Left forelimb (tissue), 1 donor: ENCODE measurements at places on chromosomes 6 and 20.
A peak's percentile ranks its signal among the peaks of the same experiment; 100 is the strongest.

DNA sequence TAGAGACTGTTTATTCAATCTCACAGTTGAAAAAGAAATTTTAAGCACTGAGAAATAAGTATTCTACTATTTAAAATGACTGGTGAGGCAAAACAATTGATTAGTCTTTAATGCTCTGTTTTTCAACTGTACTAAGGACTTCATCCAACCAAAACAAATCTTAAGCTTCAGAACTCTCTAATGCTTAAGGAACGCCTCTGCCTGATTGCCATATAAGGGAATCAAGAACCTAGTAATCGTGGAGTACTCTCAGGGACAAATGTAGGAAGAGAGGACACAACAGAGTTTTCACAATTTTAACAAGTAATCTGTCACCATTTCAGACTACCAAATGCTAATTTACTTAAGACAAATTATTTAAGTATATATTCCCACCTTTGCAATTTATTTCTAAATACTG lies 16.1 kb downstream of the FBXO30 start:
- no peak for DNase-seq

DNA sequence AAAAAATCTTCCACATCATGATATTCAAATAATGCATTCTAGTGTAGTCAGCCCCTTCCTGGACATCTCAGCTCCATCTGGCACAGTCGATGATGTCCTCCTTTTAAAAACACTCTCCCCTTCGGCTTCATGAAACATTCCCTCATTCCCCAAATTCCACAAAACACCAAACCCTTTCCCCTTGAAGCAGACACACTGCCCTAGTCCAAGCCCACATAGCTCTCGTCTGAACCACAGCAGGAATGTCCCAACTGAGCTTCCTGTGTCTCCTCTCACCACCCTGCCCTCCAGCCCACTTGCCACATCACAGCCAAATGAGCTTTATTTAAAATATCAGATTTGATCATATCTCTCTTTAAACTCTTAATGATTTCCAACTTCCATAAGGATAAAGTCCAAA lies 106.4 kb upstream of the CARMIL1 start:
- no peak for DNase-seq

- DNase-seq, result peak; percentile 37
Observed at GRCh38 chr20:58138395-58138794, 90.1 kb downstream of the ANKRD60 start.

GRCh38 chr20:9508240-9508661 lies 6.1 kb upstream of the LAMP5 start:
- DNase-seq, result no peak

GRCh38 chr6:157905590-157906342 lies 75.9 kb upstream of the SYNJ2 start:
- no peak for DNase-seq

GRCh38 chr6:13766201-13766634 lies 48.1 kb downstream of the MCUR1 start:
- no peak for DNase-seq

DNA sequence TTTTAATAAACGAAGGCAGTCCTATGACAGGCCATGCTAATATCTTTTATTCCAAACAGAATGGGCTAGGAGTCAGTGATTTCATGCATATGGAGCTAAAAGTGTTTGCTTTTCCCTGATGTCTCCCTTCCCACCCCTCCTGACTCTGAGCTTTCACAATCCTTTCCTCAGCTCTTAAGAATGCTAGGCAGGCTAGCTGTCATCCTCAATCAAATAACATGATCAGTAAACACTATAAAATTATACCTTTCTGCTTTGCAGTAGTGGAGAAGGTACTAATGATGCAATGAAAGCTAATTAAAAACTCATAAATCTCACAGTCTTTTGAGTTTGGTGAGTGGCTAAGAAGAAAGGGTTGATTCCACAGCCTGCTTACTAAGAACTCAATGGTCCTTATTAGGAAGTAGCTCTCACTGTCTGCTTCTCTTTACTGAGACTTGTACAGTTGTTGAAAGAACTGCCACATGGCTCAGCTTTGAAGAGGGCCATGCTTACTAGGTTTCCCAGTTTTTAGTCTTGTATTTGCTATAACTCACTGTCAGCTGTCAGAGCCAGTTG lies 250.9 kb upstream of the JAG1 start:
- DNase-seq, result no peak

DNA sequence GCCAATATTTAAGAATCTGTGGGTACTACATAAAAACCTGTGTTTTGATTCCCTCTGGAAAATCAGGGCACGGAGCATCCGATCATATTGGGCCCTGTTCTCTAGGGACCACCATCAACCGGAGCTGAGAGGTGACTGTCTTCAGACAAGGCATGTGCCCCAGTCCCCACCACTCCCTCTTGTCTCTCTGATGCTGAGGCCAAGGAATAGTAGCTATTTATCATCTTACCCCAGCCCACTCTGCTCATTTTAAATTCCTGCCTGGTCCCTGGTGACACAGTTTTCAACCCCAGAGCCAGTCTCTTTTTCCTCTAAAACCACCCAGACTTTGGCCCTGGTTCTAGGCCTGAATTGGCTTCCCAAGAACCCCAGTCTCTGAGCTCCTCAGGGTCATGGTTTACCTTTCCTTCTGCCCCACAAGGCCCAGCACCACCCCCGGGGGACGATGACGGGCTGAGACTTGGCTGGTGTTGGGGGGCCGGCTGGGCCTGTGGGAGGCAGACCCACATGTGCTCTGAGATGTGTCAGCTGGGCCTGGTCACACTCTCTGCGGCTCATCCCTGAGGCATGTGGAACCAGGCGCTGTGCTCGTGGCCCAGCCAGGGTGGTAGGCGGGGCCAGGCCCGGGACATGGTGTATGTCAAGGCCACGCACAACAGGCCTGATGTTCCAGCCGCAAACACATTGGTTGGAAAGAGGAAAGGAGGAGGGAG lies 114.4 kb downstream of the CEBPB start:
- no peak for DNase-seq

- DNase-seq, result no peak
Observed at GRCh38 chr6:8192067-8192466, 89.7 kb upstream of the EEF1E1 start.

GRCh38 chr20:23455639-23456038 lies 3.0 kb upstream of the CST11 start:
- no peak for DNase-seq

DNA sequence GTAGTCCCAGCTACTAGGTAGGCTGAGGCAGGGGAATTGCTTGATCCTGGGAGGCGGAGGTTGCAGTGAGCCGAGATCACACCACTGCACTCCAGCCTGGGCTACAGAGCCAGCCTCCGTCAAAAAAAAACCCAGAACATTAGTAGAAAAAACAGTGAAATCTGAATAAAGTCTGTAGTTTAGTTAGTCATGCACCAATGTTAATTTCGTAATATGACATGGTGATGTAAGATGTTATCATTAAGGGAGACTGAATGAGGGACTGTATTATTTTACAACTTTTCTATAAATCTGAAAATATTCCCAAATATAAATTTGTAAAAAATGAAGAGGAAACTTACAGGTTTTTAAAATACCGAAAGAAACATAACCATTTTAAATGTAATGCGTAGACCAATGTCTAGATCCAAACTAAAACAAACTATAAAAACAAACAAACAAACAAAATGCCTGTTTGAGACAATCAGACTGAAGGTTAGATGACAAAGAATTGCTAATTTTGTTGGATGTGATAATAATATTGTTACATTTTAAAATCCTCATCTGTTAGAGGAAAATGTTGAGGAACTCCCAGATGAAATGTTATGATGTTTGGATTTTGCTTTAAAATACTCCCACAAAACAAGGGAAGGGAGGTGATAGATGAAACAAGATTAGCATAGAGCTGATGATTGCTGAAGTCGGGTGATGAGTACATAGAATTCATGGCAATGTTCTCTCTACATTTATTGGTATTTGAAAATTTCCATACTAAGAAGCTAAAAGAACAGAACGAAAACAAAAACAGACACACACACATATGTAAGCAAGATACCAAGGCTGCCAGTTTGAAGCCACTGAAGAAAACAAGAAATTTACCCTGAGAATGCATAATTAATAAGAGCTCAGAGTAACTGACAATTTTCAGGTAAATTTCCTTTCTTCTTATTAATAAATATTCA lies 1.8 kb downstream of the GSTA4 start:
- DNase-seq, result no peak

DNA sequence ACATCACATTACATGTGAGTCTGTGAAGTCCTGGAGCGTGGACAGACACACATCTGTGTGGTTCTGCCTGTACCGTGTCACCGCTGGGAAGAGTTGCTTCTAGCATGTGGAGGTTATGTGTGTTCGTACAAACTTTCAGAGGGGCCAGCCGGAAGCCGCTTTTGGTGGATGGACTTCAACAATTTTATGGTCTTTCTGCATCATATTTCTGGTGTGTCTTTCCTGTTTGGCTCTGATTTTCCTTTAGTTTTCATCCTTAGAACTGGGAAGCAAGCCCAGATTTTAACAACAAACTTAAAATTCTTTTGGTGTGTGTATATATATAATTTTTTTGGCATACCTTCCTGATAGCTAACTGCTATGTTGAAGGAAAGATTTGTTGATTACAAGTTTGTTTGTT lies 71.2 kb downstream of the TIAM2 start:
- peak; percentile 79 for DNase-seq

DNA sequence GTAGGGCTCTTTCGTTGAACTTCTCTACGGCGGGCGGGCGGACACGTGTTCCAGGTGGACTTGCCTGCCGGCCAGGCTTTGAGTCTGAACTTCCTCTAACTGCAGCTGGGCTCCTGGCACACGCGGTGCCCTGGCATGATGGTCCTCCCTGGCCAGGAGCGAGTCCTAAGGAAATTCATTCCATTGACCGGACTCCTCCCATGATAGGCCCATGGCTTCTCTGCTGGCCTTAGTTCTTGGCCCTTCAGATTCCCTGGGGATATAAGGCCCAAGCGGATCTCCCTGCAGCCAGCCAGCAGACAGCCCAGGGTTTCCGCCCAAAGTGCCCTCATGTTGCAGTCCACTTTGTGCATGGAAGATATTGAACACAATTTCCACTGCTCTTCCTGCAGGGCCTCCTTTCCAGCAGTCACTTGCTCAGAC lies 39.4 kb downstream of the TBC1D7 start:
- DNase-seq, result no peak

DNA sequence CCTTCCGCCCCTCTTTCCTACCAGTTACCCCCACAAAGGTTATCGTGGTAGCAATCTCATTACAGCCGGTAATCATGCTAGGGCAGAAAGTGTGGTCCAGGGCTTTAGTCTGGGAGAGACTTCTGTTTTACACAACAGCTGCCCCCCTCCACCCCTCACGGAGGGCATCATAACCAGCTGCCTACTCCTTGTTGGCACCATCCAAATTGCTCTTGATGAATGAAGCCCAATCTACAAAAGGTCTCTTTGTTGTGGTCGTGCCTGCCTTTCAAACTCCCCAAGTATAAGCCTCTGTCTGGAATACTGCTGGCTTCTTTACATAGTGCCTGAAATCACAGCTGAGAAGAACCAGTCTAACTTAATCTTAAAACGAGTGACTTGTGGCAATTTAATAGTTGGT lies 157.9 kb downstream of the INSM1 start:
- DNase-seq, result no peak

GRCh38 chr20:59247731-59248684 lies 52.4 kb upstream of the EDN3 start:
- DNase-seq, result no peak

GRCh38 chr6:18263418-18264218 lies 712 bp downstream of the DEK start:
- DNase-seq, result no peak

DNA sequence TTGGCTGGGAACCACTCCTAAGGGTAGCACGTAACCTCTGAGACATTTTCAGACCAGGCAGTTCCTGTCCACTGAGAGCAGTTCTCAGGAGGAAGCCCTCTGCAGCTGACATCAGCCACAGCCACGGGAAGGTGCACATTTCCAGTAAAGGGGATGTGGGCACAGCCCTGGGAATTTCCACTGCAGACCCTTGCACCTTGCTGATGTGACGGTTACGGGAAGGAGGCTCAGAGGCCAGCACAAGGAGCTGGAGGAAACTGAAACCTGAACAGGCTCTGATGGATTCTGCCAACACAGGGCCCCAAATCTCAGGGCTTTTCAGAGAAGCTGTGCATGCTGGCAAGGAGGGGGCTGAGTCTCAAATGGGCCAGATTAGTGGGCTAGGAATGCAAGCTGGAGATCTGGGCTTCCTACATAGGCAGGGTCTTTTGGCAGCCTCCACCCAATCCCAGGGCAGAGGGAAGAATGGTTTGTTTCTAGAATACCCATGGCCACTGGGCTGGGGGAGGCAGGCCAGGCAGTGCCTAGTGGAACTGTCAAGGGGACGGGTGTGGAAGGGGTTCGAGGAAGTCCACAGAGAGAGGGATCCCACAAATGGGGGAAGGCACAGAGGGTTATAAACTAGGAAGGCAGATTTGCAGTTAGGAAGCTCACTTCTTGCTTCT lies 14.2 kb downstream of the EBF4 start:
- no peak for DNase-seq

- no peak for DNase-seq
Observed at GRCh38 chr6:139699335-139699734, 324.9 kb upstream of the CITED2 start.

- DNase-seq, result no peak
Observed at GRCh38 chr6:137247724-137248123, 28.5 kb upstream of the IFNGR1 start.

- DNase-seq, result no peak
Observed at GRCh38 chr6:137873273-137873762, 6.3 kb downstream of the TNFAIP3 start.

DNA sequence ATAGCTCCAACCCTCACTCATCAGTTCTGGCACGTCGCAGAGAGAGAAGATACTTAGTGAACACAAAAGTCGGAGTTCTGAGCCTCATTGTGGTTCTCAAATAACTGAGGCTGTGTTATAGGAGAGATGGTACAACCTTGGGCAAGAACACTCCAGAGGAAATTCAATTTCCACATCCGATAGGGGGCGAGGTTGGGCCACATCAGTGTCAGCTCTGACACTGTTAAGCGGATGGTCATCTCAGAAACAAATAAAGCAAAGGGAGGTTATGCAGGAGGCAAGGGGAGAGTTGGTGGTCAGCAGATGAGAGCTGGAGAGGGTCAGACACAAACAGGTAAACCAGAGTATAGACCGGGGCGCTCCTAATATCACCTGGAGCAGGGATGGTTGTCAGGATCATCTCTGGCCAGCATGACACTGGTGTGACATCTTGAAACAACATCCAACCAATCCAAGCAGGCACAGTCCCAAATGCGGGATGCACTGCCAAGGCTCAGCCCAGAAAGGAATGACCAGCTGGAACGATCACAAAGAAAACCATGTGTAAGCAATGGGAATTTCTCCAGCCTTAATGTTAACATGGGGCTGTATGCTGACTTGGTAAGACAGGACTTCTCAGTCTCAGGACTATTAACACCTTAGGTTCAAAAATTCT lies 331.8 kb downstream of the HACE1 start:
- no peak for DNase-seq

- DNase-seq, result no peak
Observed at GRCh38 chr6:133236932-133237331, 4.2 kb upstream of the EYA4 start.
